ENCODE measurements at places on chromosomes 12 and 14.

DNA sequence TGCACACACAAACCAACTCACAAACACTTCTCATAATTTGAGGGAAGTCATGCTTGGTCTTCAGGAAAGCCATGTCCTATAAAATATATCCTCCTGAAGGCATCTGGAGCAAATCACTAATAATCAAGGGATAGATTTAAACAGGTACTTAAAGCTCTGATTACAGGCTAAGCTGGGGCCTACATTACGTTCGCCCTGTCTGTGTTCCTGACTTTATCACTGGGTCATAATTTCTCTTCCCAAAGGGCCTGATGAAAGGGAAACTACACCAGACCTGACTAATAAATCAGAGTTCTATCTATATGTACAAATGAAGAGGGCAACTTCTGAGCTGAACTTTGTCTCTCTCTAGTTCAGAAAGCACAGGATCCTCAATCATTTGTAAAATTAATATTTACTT is 43.9 kb upstream of the RASSF8 start:
- DNase-seq, result no peak

DNA sequence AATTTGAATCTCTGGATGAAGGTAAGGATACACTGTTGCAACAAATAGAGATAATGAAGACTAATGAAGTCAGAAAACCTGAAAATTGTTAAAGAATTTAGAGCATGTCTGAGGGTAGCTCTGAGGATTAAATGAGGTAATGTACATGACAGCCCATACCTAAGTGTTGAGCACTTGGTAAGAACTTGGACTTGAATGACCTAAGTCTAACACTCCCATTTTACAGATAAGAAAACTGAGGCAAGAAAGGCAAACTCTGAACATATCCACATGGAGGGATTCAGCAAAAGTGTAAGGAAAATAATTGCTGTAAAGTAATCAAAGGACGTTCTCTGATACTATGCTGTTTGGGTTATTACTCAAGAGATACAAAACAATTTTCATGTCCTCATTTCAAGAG is 29.0 kb downstream of the PTPRB start:
- DNase-seq, result no peak

DNA sequence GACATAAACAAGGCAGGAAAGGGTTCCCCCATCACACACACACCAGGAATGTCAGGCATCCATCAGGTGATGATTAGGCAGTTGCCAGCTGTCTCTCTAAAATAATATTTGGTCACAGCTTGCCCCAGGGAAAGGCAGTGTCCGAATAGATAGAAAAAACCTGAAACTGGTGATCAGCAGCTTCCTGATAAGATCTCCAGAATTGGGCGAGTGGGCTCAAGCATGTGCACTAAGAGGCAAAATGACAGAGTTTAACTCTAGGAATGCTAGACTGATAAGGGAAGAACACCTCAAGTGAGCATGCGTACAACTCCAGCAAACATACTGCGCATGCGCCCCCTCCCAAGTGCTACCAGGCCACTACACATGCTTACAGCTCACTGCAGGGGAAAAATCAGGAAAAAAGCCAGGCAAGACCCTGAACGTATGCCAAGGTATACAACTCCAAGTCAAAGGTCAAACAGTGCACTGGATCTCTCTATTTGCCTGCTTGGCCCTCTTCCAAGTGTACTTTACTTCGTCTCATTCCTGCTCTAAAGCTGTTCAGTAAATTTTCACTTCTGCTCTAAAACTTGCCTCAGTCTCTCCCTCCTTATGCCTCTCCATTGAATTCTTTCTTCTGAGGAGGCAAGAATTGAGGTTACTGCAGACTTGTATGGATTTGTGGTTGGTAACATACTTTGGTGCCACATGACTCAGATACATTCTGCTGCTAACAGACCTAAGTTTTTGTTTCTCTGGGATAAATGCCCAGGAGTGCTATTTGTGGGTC is 73.5 kb upstream of the VASH1 start:
- no peak for DNase-seq

GRCh38 chr12:95838125-95838524 is 20.6 kb upstream of the SNRPF start:
- no peak for DNase-seq

DNA sequence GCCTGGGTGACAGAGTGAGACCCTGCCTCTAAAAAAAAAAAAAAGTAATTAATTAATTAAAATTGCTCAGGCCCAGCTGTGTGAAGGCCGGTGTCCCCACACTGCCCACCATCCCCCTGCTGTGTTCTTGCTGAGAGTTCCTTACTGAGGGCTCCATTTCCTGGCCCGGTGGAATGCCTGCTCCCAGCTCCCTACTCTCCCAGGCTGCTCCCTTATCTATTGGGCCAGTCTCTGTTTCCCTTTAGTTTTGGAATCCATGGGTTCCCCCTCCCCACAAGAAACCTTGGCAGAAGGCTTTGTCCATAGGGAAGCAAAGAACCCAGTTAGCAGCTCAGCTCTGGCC is 19.0 kb downstream of the MLXIP start:
- DNase-seq, result no peak
